Stimulated activated CD8-positive, alpha-beta memory T cell treated with anti-CD3 and anti-CD28 coated beads, Interleukin-12 subunit alpha, Interleukin-12 subunit beta, amount 100 ng/mL, for 1 hour (primary cell): ENCODE measurements at places on chromosomes 7 and 10.

- DNase-seq, result no peak
Observed at GRCh38 chr7:47902013-47902412, 46.3 kb downstream of the PKD1L1 start.

- DNase-seq, result no peak
Observed at GRCh38 chr7:30799206-30799975, 28.2 kb downstream of the MINDY4 start.

DNA sequence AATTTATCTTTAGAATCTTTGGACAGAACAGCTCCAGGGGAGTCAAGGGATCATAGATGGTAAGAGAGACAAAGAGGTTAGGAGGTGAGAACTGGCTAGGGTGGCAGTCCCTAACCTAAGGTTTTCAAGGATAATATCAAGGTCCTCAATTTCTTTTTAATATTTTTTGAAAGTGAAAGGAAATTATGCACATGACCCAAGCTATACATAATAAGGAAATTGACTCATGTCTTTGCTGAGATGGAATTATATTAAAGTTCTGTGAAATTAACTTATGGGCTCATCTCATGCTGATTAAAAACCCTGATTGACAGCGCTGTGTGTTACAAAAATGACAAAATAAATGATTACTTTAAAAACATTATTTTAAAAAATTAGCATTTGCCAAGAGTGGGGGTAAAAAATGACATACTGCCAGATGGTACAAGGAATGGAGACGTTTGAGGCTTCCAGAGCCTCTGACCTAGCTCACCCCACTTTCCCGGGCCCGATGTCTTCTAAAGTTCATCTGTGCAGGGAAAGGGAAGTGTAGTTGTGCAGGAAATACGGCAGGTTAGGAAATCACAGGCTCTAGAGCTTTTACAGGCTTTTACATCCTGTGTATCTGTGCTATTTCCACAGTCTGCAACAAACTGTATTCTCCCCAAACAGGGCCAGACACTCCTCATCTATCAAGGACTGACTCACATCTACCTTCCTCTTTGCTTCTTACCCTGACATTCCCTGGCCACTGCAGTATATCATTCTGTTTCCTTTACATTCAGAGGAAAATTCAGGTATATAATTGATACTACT is 185.6 kb upstream of the PRSS58 start:
- DNase-seq, result no peak

DNA sequence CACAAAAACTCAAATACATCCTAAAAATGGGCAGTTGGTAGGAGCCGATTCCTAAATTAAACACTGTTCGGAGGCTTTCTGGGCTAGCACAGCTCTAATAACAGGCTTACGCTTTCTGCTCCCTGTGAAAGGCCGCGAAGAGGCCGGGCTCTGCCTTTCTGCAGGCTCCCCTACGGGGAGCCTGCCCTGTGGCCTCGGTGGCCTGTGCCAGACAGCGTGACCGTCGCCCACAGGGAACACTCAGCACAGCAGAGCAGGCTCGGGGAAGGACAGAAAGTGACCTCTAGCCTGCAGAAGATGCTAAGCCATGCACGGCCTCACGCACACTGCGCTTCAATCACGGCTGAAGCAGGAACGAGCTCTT is 64.2 kb downstream of the DIP2C start:
- DNase-seq, result no peak

DNA sequence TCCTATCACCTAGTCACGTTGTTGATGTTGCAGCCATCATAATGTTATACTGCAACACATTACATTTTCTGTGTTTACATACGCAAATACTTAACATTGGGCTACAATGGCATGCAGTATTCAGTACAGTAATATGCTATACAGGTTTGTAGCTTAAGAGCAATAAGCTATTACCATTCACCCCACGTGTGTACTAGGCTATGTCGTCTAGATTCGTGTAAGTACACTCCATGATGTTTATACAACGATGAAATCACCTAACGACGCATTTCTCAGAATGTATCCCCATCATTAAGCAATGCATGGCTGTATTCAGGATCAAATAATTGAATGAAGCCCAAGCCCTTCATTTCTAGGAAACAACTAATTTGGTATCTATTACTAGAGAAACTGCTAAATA is 43.4 kb upstream of the C1GALT1 start:
- DNase-seq, result no peak

- DNase-seq, result no peak
Observed at GRCh38 chr10:98920360-98920759, 315.3 kb downstream of the HPSE2 start.

GRCh38 chr10:100364735-100365391 is 17.8 kb downstream of the SCD start:
- DNase-seq, result no peak

DNA sequence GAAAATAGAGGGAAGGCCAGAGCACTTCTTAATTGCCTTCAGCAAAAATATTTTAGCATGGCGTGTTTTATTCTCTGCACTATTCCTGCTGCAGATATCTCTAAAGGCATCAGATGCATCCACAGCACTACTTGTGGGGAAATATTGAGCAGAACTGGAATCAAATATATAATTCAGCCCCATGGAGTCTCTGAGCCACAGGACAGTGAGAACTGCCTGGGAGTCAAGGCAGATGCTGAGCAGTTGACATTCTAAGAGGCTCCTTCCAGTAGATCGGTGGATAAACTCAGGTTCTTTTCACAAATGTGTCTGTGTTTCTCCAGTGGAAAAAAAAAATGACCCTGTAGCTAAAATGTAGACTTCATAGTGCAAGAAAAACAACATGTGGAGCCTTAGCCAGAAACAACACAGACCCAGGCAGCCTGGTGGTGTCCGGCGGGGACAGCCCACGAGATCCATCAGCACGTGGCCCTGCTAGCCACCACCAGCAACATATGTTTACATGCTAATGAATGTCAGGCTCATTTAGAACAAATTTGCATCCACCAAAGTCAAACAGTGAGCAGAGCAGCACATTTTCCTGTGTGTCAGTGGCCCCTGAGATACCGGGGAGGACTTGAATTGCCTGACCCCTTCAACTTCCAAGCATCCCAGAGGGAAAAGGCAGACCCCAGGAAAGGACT is 123.3 kb upstream of the PFKP start:
- no peak for DNase-seq

DNA sequence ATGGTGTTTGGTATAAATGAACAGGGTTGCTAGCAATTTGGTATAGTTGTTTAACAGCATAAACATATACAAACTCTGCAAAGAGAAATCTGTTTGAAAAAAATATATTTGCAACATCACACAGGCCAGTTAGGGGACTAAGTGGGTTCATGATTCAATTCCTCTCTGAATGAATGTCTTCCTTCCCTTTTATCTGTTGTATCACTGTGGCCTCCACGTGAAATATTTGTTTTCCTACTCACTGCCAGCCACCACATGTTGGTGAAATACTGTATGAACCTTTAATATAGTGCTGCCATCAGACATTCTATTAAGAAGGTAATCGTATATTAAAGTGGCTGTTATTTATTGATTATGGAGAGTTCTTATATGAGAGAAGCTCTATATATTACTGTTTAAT is 157.0 kb downstream of the ARID5B start:
- DNase-seq, result no peak

DNA sequence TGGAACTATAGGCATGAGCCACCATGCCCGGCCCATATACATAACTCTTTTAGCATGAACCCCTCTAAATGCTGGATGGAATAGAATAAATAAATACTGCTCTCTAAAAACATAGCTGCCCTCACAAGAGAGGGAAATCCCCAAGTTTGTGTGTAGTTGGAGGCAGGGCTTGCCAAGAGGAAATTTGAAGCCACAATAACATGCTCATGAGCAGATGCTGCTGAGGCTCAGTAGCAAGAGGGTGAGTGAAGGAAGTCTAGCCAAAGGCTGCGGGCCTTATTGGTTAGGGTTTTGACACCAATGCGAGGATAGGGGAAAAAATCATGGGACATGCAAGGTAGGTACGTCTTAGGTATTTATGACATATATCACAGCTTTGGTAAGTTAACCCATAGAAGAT is 17.3 kb downstream of the TPK1 start:
- DNase-seq, result no peak

- DNase-seq, result no peak
Observed at GRCh38 chr10:125820701-125821100, 2.4 kb downstream of the UROS start.

GRCh38 chr10:111756217-111757061 is 427.1 kb downstream of the GPAM start:
- DNase-seq, result no peak

DNA sequence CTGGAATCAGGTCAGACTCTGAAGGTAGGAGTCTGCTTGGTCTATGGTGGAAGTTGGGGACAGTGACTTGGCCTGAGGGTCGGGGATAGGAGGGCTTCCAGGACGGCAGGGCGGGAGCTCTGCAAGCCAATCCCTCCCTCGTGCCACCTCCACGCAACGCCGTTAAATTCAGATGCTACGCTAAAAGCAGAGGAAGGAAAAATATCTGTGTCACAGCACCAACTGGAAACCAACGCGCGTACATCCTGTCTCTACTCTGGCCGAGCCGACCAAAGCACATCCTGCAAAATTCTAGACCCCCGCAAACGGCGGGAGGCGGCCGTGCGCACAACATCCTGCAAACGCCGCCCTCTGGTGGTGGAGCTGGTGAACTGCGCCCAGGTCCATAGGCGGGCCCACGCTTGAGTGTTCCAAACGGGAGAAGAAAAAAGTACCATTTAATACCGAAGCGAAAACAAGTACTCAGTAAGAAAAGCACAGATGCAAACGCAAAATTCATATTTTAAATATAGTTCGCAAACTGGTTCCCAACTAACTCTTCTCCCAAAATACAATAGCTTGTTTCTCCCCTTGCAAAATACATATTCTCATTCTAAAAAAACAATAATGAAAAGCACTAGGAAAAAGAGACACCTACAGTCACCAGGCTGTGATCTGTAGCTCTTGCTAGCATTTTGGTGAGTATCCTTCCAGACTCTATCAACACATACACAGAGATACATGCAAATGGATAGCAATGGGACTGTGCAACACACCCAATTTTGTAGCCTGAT is 45.7 kb upstream of the HSPA12A start:
- DNase-seq, result peak; percentile 60

GRCh38 chr10:130422366-130423324 is 286.5 kb downstream of the GLRX3 start:
- DNase-seq, result no peak

- DNase-seq, result no peak
Observed at GRCh38 chr10:118804262-118804773, 49.5 kb upstream of the CACUL1 start.
